ENCODE measurements at places on chromosomes 12 and 14.

DNA sequence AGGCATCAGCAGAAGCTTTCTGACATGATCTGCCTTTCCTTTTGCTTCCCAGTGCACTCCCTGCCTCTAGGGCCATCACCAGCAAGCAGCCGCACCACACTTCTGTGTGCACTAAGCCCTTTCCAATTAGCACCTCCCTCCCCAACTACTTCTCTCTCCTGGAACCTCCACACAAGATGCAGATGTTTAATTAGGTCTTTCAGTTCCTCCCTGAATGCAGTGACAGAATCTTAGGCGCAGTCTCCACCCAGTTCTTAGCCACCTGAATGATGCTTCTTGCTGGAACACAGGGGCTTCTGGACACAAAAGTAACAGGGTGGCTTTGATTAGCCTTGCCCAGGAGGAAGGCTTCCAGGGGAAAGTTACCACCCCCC, 32.9 kb downstream of the NIN start:
- no peak for DNase-seq

DNA sequence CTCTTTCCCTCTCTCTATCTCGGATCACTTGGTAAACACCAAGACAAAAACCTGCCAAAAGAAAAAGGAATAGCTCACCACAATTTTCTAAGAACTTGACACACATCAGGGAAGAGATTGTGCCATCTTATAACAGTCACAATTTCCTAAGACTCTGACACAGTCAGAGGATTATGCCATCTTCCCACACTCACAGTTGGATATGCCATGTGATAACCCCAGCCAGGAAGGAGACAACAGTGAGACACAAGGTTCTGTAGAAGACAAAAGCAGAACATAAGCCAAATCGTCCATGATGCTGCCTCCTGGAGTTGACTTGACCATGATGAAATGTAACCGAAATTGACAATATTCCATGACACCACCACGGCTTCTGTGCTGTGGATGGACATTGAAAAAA, 2.8 kb upstream of the CLEC9A start:
- no peak for DNase-seq

GRCh38 chr14:98682726-98683125, 589.3 kb downstream of the BCL11B start:
- no peak for DNase-seq

DNA sequence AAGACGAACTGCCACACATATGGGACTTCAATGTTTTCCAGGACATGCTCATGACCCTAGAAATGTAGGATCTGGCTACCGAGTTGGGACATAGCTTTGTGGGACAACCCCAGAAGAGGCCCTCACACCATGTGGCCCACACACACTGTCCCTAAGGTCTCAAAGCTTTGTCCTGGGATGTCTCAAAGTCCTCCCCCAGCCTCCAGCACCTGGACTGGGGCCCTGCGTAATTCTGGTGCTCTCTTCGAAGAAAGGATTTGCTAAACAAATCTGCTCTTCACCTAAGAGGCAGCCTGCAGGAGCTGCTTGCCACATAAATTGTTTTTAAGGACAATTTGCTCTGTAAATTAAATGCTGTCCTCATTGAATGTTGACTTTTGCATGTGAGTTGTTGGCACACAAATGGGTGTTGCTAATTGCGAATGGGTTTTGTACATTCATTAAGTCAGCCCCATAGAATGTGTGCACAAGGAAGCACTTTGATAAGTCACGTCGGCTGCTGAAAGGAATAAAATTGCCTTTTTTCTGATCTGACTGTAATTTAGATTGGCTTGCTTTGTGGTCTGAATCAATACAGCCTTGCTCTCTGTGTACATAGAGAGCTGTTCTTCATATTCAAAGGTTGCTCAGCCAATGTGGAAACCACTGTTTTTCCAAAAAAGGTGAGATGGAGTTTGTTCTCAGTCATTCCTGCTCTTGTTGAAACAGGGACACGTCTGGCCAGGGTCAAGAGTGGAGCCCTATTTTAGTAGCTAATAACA, 161.6 kb upstream of the PWP1 start:
- DNase-seq = no peak

DNA sequence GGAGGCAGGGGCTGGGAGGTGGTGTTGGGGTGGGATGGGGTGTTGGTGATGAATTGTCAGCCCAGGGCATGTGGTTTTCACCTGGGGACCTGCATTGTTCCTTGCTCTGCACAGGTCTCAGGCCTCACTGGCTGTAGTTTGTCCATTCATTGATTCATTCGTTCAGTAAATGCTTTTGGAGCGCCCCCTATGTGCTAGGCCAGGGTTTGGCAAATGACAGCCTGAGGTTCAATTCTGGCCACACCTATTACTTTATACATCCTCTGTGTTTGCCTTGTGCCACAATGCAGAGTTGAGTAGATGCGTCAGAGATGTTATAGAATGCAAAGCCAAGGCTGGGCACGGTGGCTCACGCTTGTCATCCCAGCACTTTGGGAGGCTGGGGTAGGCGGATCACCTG, 4.7 kb downstream of the ADCK1 start:
- no peak for DNase-seq

DNA sequence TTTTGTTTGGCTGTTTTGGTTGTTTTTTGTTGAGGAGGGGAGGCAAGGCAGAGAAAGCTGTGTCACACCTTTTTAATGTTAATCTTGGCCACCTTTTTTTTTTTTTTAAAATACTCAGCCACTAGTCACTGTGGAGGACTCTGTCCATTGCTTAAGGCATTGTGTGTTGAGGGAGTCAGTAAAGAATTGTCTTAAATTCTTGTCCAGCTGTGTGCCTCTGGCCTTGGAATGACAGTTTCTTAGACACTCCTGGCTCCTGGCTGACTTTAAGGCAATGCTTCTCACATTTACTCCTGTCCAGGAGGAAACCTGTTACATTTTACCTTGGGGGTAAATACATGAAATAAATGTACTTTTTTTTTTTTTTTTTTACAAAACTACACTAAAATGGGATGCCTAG, 18.1 kb upstream of the SMCO2 start:
- DNase-seq = no peak

DNA sequence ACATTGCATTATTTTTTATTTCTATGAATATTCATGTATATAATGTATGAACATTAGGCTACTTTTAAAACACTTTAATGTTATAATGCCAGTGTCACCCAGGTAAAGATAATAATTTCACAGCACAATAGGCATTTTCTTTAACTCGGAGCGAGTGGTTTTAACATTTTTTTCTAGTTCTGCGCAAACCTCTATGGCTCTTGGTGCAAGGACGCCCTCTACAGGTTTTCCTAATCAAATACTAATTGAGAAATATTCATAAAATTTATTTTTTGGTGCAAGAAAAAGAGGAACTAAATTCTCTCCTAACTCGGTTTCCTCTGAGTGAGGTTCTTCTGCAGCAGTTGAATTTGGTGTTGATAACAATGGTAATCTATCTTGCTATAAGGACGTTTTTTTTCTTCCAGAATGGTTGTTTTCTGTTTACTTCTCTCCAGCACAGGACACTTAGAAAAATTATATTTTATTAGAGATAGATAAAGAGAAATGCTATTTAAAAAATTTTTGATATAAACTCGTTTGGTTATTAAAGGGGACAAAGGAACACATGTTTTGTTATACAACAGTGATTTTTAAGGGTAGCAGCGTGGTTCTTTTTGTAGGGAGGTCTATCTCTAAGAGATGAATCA, 2.4 kb upstream of the WIF1 start:
- peak; percentile 11 for DNase-seq

DNA sequence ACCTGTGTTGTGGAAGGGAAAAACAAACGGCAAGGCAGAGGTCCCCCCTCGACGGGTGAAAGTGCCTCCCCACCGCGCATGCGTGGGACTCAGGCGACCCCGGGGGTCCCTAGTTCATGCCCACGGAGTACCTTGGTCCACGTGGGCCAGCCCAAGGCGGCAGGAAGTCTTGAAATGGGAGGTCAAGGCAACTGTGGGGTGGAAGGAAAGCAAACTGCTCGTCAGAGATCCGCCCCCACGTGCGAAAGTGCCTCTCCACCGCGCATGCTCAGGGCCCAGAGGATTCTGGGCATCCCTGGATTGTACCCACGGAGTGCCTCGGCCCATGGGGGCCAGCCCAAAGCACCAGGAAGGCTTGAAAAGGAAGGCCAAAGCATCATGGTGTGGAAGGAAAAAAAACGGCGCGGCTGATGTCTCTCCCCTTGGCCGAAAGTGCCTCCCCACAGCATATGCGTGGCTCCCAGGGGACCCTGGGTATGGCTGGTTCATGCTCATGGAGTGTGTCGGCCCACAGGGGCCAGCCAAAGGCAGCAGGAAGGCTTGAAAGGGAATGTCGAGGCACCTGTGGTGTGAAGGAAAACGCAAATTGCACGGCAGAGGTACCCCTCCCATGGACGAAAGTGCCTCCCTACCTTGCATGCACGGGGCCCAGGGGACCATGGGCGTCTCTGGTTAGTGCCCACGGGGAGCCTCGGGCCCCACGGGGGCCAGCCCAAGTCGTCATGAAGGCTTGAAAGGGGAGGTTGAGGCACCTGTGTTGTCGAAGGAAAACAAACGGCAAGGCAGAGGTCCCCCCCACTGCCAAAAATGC, 369.7 kb downstream of the ALG10 start:
- no peak for DNase-seq

- no peak for DNase-seq
These were observed 2.8 kb downstream of the TMEM179 start for GRCh38 chr14:104601786-104602185.

DNA sequence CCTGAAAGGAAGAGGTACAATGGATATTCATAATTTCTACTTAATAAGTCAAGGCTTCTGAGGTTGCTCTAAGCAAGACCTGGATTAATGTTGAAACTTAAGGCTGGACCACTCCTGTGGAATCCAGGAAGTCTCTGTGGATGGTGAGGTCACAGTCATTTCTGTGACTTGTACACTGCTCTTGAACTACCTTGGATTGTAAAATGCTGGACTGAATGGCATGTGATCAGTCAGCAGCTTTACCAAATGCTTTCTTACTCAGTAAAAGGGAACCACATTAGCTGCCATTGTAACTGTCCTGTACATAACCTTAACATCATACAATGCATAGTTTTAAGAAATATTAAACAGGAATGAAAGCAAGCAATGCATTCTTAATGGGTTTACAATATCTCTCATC, 182.9 kb downstream of the NOVA1 start:
- DNase-seq = no peak

DNA sequence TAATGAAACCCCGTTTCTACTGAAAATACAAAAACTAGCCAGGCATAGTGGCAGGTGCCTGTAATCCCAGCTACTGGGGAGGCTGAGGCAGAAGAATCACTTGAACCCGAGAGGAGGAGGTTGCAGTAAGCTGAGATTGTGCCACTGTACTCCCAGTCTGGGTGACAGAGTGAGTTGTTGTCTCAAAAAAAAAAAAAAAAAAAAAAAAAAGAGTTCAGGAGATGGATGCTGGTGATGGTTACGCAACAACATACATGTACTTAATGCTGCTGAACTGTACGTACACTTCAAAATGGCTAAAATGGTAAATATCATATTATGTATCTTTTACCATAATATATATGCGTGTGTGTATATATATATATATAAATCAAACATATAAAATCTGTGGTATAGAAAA, 29.0 kb downstream of the ACTN1 start:
- DNase-seq = no peak

DNA sequence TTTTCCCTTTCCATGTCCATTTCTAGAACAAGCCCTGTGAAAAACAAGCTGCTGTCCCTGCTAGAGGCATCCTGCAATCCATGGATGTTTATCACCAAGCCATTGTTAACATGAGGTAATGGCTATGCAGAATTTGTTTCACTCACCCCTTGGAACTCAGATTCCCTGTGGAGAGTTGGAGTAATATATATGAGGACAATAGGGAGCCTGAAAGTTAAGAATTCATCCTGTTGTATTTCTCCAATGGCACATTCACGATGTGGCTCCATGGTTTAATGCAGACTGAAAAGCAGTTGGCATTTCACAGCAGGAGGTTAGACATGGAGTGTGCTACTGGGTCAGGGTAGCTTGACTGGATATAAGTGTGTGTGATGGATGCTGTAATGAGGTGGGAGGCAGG, 32.4 kb downstream of the GPR65 start:
- DNase-seq = no peak

- DNase-seq = no peak
These were observed 905.1 kb upstream of the USP15 start for GRCh38 chr12:61355105-61355504.

- no peak for DNase-seq
These were observed 5.6 kb downstream of the GLI1 start for GRCh38 chr12:57465030-57465746.

- DNase-seq = no peak
These were observed 6.0 kb downstream of the B4GALNT1 start for GRCh38 chr12:57626921-57627445.

- DNase-seq = no peak
These were observed 18.0 kb upstream of the GUCY2C start for GRCh38 chr12:14714437-14714836.

DNA sequence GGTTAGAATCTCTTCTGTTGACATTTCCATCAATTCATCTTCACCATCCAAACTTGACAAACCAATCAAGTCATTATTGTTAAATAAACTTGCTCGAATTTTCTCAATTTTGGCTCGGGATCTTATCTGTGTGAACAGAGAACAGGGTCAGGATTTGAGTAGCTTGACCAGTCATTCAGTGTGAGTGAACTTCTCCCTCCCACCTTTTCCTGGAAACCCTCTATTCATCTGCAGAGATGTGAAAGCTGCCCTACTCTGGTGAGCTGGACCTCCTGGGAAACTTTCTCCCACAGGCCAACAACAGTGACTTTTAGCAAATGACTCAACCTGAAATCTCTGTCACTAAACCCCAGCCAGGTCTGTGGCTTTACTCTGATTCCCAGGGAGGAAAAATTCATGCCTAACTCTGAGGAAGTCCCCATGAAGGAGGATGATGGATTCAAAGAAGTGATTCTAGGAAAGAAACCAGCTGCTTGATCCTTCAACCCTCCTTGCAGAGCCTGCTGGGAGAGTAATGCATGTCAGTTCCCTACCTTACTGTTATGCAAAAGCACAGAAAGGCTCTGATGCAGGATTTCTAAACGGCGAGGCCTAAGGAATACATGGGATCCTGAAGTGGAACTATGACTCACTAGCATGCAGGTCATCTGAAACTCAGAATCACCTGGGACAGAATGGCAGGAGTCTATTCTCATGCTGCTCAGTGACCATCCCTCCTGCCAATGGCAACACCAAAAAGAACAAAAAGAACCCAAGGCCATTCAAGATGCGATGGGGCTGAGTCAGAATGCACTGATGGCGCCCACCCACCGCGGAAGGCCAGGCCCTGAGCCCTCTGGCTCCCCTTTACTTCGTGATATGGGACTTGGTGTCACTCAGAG, 58.0 kb downstream of the TRAFD1 start:
- peak; percentile 78 for DNase-seq

GRCh38 chr12:50099302-50100008, 4.4 kb upstream of the GPD1 start:
- DNase-seq = no peak

GRCh38 chr12:49462083-49462744, 76.6 kb upstream of the KCNH3 start:
- no peak for DNase-seq

DNA sequence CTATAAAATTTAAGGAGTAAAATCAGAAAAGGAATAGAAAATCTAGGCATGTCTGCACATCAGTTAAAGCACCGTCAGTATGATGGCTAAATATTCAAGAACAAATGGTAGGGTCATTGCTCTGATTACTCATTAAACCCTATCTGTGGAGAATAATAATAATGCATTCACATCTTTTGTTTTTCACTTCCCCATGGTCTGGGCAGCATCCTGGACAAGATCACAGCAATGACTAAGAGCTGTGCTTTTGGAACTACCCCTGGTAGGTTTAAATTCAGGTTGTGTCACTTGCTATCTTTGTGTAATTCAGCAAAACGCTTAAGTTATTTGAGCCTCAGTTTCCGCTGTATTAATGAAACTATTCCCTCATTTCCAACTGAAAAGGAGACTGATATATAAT, 33.1 kb downstream of the C12orf42 start:
- DNase-seq = no peak

- no peak for DNase-seq
These were observed 142.9 kb downstream of the ASCL1 start for GRCh38 chr12:103100257-103100831.
